Activated CD8-positive, alpha-beta T cell treated with anti-CD3 and anti-CD28 coated beads, Interleukin-2, amount 10 ng/mL, durations not matched to agents 7 days and 5 days (primary cell): ENCODE measurements at places on chromosomes 6 and 20. TPM values are rescaled to one million over a fixed set of nuclear protein-coding genes. Genes with fewer than 3 reads are reported as not detected.

GRCh38 chr6:24428615-24429014 lies 25.9 kb downstream of the MRS2 start:
- no peak overlapping the region for H3K27ac ChIP-seq
- no peaks in the 10 kb centered on the region for H3K4me1 ChIP-seq
- H3K4me3 ChIP-seq = no peak overlapping the region
- DNase-seq = no peak
- H3K27me3 ChIP-seq = no peaks in the 10 kb centered on the region
- peaks cover 15% of the 10 kb centered on the region for H3K36me3 ChIP-seq

The RFX6 gene
- total RNA-seq = not detected

GRCh38 chr20:60808003-60808672 lies 443.9 kb upstream of the CDH4 start:
- H3K27me3 ChIP-seq = no peaks in the 10 kb centered on the region
- H3K4me1 ChIP-seq = no peaks in the 10 kb centered on the region
- H3K4me3 ChIP-seq = no peak overlapping the region
- no peak overlapping the region for H3K27ac ChIP-seq

DNA sequence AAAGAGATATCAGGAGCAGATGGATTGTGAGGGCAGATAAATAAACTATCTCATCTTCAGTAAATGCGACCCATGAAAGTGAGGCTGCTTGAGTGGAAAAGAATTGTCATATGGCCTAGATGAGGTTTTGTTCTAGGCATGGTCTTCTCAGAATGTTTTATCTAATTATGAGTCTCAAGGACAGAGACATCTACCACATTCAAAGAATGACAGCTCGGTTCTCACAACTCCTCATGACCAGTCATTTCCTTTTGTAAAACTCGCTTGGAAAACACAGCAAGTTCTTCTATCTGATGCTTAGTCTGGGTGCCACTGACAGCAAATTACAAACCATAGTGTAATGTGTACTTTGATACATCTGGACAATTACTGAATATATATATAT lies 140.5 kb downstream of the CCDC170 start:
- H3K4me3 ChIP-seq = no peak overlapping the region
- no peaks in the 10 kb centered on the region for H3K27me3 ChIP-seq
- H3K27ac ChIP-seq = no peak overlapping the region
- H3K36me3 ChIP-seq = no peaks in the 10 kb centered on the region
- no peak for DNase-seq
- H3K4me1 ChIP-seq = no peaks in the 10 kb centered on the region

The PARD6B gene
- 6.0 TPM for total RNA-seq

- H3K36me3 ChIP-seq = peaks cover 10% of the 10 kb centered on the region
- peak overlapping the region; percentile 94 for H3K27ac ChIP-seq
- peak overlapping the region; percentile 73 for H3K4me3 ChIP-seq
- H3K27me3 ChIP-seq = peaks cover 10% of the 10 kb centered on the region
- H3K4me1 ChIP-seq = peaks cover 70% of the 10 kb centered on the region
These were observed 99.7 kb downstream of the EYA2 start for GRCh38 chr20:46994341-46994740.

- H3K27me3 ChIP-seq = no peaks in the 10 kb centered on the region
- peak overlapping the region; percentile 81 for H3K27ac ChIP-seq
- no peak for DNase-seq
- peaks cover 26% of the 10 kb centered on the region for H3K36me3 ChIP-seq
- H3K4me1 ChIP-seq = peaks cover 76% of the 10 kb centered on the region
- H3K4me3 ChIP-seq = peak overlapping the region; percentile 73
These were observed 12.1 kb downstream of the HIVEP2 start for GRCh38 chr6:142932889-142933288.

DNA sequence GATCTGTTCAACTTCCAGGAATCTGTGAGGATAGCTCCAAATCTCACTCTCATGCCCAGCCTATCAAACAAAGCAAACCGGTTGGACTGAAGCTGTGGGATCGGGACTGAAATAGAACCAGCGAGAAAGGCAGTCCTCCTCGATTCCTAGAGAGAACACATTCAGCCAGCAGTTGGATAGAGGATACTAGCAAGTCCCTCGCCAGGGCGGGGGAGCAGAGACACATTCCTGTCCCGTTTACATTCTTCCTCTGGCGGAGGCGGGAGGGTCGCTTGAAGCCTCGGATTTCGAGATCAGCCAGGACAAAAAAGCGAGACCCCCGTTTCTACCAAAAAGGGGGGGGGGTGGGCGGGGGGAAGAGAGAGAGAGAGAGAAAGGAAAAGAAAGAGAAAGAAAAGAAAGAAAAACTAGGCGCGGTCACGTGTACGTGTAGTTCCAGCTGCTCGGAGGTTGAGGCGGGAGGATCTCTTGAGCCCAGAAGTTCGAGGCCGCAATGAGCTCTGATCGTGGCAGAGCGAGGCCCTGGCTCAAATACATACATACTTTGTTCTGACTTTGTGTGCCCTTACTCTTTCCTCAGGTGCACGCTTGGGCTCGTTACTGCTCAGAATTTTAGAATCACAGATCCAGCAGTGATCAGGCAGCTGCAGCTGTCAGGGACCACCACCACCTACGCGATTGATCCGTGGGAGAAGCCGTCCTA lies 19.5 kb downstream of the ZNF311 start:
- H3K4me1 ChIP-seq = peaks cover 56% of the 10 kb centered on the region
- H3K27ac ChIP-seq = no peak overlapping the region
- H3K27me3 ChIP-seq = peaks cover 48% of the 10 kb centered on the region
- peaks cover 5% of the 10 kb centered on the region for H3K36me3 ChIP-seq
- peak; percentile 36 for DNase-seq
- peak overlapping the region; percentile 62 for H3K4me3 ChIP-seq

DNA sequence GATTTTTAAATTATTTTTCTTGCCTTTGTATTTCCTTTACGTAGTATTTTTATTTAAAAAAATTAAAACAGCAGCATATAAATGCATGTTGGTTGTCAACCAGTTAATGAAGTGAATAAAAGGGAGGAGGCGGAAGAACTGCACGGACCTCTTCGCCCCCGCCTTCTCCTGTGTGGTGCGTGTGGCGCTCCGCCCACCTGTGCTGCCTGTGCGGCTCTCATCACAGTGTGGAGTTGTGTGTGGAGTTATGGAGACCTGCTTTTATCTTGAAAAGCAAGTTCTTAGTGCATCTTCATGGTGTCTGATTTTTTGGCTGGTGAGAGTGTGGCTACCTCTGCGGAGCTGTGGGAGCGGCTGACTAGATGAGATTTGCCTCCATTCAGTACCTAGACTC lies 58.4 kb downstream of the PTPN1 start:
- no peak overlapping the region for H3K4me3 ChIP-seq
- H3K36me3 ChIP-seq = peaks cover 67% of the 10 kb centered on the region
- H3K27ac ChIP-seq = peak overlapping the region; percentile 31

- H3K4me3 ChIP-seq = peak overlapping the region; percentile 75
- H3K4me1 ChIP-seq = peaks cover 44% of the 10 kb centered on the region
- DNase-seq = peak; percentile 62
- peak overlapping the region; percentile 89 for H3K27ac ChIP-seq
These were observed 54.4 kb downstream of the GOPC start for GRCh38 chr6:117547688-117548621.

The FRK gene
- total RNA-seq = 0.03 TPM

- H3K4me3 ChIP-seq = no peak overlapping the region
- H3K4me1 ChIP-seq = no peaks in the 10 kb centered on the region
- H3K27me3 ChIP-seq = no peaks in the 10 kb centered on the region
- no peaks in the 10 kb centered on the region for H3K36me3 ChIP-seq
- DNase-seq = no peak
These were observed 20.8 kb upstream of the TRAF3IP2 start for GRCh38 chr6:111626441-111626840.

- peaks cover 8% of the 10 kb centered on the region for H3K27me3 ChIP-seq
- no peaks in the 10 kb centered on the region for H3K36me3 ChIP-seq
- H3K4me3 ChIP-seq = no peak overlapping the region
- H3K4me1 ChIP-seq = no peaks in the 10 kb centered on the region
- H3K27ac ChIP-seq = no peak overlapping the region
These were observed 14.3 kb upstream of the ELOVL2 start for GRCh38 chr6:11058406-11058805.

- no peak overlapping the region for H3K4me3 ChIP-seq
- H3K27ac ChIP-seq = no peak overlapping the region
- peaks cover 54% of the 10 kb centered on the region for H3K27me3 ChIP-seq
- DNase-seq = no peak
- peaks cover 7% of the 10 kb centered on the region for H3K4me1 ChIP-seq
These were observed 24.0 kb downstream of the CTCFL start for GRCh38 chr20:57500962-57501361.

- peaks cover 4% of the 10 kb centered on the region for H3K27me3 ChIP-seq
- no peak overlapping the region for H3K4me3 ChIP-seq
- H3K4me1 ChIP-seq = peaks cover 64% of the 10 kb centered on the region
- H3K36me3 ChIP-seq = peaks cover 8% of the 10 kb centered on the region
- DNase-seq = no peak
- H3K27ac ChIP-seq = no peak overlapping the region
These were observed 33.9 kb downstream of the PRDM1 start for GRCh38 chr6:106120006-106120405.

GRCh38 chr20:35788796-35789195 lies 17.0 kb downstream of the PHF20 start:
- H3K36me3 ChIP-seq = peaks cover 18% of the 10 kb centered on the region
- no peaks in the 10 kb centered on the region for H3K27me3 ChIP-seq
- no peak for DNase-seq

GRCh38 chr20:59033616-59034165 lies 1.6 kb upstream of the ATP5F1E start:
- no peaks in the 10 kb centered on the region for H3K27me3 ChIP-seq
- H3K27ac ChIP-seq = no peak overlapping the region
- DNase-seq = no peak
- peaks cover 51% of the 10 kb centered on the region for H3K4me1 ChIP-seq
- no peak overlapping the region for H3K4me3 ChIP-seq
- peaks cover 73% of the 10 kb centered on the region for H3K36me3 ChIP-seq

- H3K36me3 ChIP-seq = peaks cover 56% of the 10 kb centered on the region
- H3K27me3 ChIP-seq = no peaks in the 10 kb centered on the region
- DNase-seq = no peak
- no peak overlapping the region for H3K27ac ChIP-seq
- no peak overlapping the region for H3K4me3 ChIP-seq
These were observed 9.9 kb downstream of the PCIF1 start for GRCh38 chr20:45944151-45944964.

DNA sequence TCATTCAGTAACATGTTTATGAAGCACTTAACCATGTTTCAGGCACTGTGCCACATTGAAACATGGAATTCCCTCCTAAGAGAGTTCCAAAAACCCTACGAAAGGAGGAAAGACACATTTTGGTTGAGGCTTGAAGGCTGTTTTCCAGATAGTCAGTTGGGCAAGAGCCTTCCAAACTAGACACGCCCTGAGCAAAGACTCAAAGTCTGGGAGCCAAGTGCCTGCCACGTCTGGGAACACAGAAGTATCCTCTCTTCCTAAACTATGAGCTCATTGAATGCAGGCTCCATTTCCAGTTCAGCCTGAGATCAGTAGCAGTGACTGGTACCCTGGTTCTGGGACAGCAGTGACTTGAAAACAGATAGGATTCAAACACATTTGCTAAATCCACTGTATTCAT lies 74.5 kb upstream of the FAM8A1 start:
- no peaks in the 10 kb centered on the region for H3K36me3 ChIP-seq
- H3K4me1 ChIP-seq = no peaks in the 10 kb centered on the region
- no peak overlapping the region for H3K4me3 ChIP-seq

DNA sequence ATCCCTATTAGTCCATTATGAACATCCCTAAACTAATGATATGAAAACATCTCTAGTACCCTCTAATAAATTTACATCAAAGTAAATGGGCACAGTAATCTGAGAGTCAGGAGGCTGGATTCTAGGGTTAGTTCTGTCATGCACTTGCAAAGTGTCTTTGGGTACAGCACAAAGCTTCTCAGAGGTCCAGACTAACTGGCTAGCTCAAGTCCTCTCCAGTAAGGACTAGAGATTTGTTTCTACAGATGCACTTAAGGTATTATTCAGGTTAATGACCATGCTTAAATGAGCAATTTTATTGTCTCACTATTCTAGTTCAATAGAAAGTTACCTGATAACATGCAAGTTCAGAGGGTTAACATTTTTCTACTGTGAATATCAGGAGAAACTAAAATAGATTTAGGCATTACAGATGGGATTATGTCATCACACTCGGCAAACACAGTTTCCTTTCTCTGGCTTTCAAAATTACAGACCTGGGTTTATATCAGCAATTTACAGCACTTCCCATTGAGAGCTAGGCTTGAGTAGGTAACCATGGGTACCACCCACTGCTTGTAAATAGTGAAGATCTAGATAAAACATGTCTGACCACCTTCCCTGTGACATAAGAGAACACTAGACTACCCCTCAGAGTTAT lies 402.9 kb upstream of the RUNX2 start:
- peaks cover 10% of the 10 kb centered on the region for H3K36me3 ChIP-seq
- H3K27me3 ChIP-seq = no peaks in the 10 kb centered on the region
- peaks cover 51% of the 10 kb centered on the region for H3K4me1 ChIP-seq
- DNase-seq = peak; percentile 62
- H3K27ac ChIP-seq = peak overlapping the region; percentile 71

The GSTA2 gene
- not detected for total RNA-seq

- no peak for DNase-seq
- no peaks in the 10 kb centered on the region for H3K27me3 ChIP-seq
- H3K4me1 ChIP-seq = peaks cover 53% of the 10 kb centered on the region
- H3K27ac ChIP-seq = peak within 1 kb of the TSS; percentile 97
- H3K4me3 ChIP-seq = peak within 1 kb of the TSS; percentile 81
These were observed at the start of gene PHF1 for GRCh38 chr6:33410711-33411631. TSS of gene PHF1 (plus strand) at chr6:33411014. CDS start at chr6:33412264, 1,250 bp downstream.

The SLC17A2 gene
- not detected for total RNA-seq

DNA sequence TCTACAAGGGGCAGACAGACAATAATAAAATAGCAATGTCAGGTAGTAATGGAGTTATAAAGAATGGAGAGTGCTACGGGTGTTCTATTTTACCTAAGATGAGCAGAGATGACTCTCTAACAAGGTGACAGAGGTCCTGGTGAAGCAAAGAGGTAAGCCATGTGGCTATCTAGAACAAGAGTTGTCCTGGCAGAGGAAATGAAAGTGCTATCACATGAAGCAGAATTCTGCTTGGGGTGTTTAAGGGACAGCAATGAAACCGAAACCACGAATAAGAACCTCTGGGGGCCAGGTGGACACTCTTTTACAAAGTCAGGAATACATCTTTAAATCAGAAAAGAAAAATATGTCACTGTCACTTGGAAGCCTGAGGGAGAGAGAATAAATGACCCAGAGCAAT lies 37.9 kb upstream of the IRAK1BP1 start:
- DNase-seq = no peak

The TFAP2C gene
- total RNA-seq = not detected

GRCh38 chr6:21019614-21020013 lies 485.4 kb downstream of the CDKAL1 start:
- H3K4me3 ChIP-seq = no peak overlapping the region
- no peak overlapping the region for H3K27ac ChIP-seq

DNA sequence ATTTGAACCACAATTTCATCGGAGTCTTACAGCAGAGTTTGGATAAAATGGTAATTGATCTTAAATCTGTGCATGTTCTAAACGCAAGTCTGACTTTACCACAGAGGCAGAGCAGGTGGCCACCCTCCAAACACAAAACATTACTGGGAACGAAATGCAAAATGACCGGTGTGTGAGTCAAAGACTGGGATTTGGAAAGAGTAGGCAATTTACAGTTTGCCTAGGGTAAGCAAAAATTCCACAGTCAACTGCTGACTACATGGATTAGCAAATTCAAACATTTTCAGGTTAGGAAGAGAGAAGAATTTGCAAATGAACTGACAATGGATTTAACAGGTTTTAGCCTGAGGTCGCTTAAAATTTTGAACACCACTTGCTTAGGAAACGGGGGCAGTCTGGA lies 444.4 kb downstream of the HDGFL1 start:
- H3K4me3 ChIP-seq = no peak overlapping the region
- H3K4me1 ChIP-seq = no peaks in the 10 kb centered on the region
- H3K27ac ChIP-seq = no peak overlapping the region
- no peaks in the 10 kb centered on the region for H3K36me3 ChIP-seq

GRCh38 chr6:34414999-34415858 lies 10.6 kb downstream of the RPS10 start:
- no peaks in the 10 kb centered on the region for H3K27me3 ChIP-seq
- H3K27ac ChIP-seq = no peak overlapping the region
- H3K36me3 ChIP-seq = peaks cover 50% of the 10 kb centered on the region
- no peak overlapping the region for H3K4me3 ChIP-seq
- peak; percentile 66 for DNase-seq
- peaks cover 8% of the 10 kb centered on the region for H3K4me1 ChIP-seq
